ENCODE measurements at places on chromosomes 1 and 21. TPM values are rescaled to one million over a fixed set of nuclear protein-coding genes. Genes with fewer than 3 reads are reported as not detected.

LCE2B gene
- not detected for total RNA-seq

ZNF593OS gene
- 0.19 TPM for total RNA-seq

S100A1 gene
- not detected for total RNA-seq

NR1I3 gene
- total RNA-seq, result not detected

MPL gene
- not detected for total RNA-seq

HES4 gene
- 0.62 TPM for total RNA-seq

HFM1 gene
- total RNA-seq, result 0.13 TPM

RNF11 gene
- total RNA-seq, result 149 TPM

BCL2L15 gene
- 0.26 TPM for total RNA-seq

RCSD1 gene
- 0.26 TPM for total RNA-seq

S100A7A gene
- not detected for total RNA-seq

DHX9 gene
- 129 TPM for total RNA-seq

TMIGD3 gene
- total RNA-seq, result not detected

SELP gene
- total RNA-seq, result 0.40 TPM

WDR64 gene
- total RNA-seq, result not detected

E2F2 gene
- total RNA-seq, result 0.93 TPM
